ENCODE measurements at places on chromosomes 5 and 9.
A peak's percentile ranks its signal among the peaks of the same experiment; 100 is the strongest.

- DNase-seq = no peak
These were observed 483 bp downstream of the C9orf85 start for GRCh38 chr9:71911908-71912335.

GRCh38 chr5:51377151-51378060 lies 5.8 kb upstream of the ISL1 start:
- no peak for DNase-seq

DNA sequence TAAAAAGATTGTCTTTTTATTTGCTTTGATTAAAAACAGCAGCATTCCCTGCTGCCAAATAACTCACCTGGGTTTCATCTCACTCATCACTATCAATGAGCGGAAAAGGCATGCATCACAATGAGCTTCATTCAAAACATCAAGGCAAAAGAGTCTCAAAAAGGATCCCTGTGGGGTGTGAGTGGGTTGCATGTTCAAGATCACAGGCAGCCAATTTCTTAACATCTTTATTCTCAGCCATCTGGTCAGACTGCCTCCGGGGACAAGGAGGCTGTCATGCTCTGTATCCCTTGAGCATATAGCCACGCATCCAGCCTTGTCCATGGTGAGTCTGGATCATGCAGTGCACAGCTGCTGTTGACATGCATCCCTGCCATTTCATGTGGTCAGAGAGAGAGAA lies 117.1 kb downstream of the ICE1 start:
- no peak for DNase-seq

- no peak for DNase-seq
These were observed 50.0 kb upstream of the ORM1 start for GRCh38 chr9:114272739-114273431.

DNA sequence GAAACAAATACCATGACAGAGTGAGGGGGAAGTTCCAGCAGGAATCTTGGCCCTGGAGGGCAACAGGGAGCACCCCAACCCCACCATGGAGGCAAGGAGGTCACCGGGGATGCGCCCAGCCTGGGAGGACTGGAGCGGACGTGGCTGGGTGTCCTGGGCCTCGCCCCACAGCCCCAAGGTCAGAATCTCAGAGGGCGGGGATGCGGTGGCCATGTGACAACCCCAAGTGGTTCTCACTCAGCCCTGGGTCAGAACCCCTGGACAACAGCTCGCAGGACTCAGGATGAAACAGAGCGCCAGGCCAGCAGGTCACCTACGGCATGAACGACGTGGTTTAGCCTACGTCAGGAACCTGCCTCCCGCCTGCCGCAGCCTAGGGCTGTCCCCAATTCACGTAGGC lies 64.0 kb upstream of the ZNF354A start:
- DNase-seq = no peak

DNA sequence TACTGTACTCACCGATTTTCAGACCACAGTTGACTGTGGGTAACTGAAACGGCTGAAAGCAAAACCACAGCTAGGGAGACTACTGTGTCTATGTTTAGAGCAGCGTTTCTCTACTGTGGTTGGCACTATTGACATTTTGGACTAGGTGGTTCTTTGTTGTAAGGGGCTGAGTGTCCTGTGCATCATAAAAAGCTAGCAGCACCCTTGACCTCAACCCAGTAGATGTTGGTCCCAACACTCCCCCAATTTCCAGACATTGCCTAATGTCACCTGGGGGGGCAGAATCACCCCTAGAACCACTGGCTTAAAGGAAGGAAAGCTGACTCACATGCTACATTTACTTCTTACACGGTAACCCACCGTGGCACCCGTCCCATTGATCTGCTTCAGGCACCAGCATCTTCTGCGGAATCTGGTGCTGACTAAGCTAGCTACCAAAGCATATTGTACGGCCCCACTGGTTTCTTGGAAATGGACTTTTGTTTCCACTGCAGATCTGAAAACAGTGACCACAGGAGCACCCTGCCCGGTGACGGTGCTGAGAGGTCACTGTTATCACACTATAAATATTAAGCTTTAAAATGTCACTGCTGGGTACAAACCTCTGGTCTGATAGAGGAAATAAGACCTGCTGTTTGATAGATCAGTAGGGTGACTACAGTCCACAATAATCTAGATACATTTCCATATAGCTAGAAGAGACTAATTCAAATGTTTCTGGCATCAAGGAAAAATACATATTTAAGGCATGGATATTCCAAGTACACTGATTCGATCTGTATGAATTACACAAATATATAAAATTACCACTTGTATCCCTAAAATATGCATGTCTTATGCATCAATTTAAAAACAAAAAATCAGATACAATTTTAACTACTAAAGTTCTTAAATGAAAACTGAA lies 151.4 kb downstream of the HSD17B3 start:
- DNase-seq = peak; percentile 63

DNA sequence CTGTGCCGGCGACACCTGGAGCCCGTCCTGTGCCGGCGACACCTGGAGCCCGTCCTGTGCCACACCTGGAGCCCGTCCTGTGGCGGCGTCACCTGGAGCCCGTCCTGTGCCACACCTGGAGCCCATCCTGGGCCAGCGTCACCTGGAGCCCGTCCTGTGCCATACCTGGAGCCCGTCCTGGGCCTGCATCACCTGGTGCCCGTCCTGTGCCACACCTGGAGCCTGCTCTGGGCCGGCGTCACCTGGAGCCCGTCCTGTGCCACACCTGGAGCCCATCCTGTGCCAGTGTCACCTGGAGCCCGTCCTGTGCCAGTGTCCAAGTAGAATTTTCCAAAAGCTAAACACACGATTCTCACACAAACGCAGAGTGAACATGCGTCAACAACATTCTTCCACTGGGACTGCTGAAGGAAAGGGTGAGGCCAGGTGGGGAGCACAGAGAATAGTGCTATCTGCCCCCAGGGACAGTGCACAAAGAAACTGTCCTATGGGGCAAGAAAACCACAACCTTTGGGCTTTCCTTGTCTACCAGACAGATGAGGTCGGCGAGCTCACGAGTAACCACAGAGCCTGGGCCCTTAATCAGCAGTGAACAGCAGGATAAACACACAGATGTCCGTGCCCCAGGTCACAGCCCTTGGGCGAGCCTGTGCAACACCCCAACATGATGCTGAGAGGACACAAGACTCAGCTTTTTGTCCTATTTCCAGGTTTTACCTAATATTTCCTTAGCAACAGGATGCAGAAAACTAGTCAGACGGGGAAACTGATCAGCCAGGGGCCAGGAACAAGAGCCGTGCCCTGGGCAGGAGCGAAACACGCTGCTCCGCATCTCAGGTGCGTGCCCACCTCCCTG lies 7.9 kb downstream of the QSOX2 start:
- DNase-seq = no peak

DNA sequence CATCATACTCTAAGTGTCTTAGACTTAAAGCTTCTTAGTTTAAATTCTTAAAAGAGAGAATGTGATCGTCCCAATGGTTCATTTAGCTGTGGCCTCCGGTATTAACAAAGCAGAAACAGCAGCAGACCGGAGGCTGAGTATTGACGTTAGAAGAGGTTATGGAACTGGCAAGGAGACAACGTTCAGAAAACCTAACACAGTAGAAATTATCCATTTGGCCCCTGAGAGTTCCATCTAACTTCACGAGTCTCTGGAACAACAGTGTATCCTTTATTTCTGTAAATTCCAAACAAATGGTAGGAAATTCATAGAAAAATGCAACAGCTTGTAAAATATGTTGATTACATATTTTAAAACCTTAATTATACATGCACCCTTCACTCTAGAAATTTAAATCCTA lies 107.3 kb upstream of the PTGER4 start:
- DNase-seq = no peak

- DNase-seq = no peak
These were observed 31.8 kb upstream of the FABP6 start for GRCh38 chr5:160197341-160198144.

GRCh38 chr5:52771343-52772039 lies 16.2 kb upstream of the ITGA1 start:
- peak; percentile 54 for DNase-seq

- no peak for DNase-seq
These were observed 287.0 kb downstream of the PIK3R1 start for GRCh38 chr5:68502531-68502930.

DNA sequence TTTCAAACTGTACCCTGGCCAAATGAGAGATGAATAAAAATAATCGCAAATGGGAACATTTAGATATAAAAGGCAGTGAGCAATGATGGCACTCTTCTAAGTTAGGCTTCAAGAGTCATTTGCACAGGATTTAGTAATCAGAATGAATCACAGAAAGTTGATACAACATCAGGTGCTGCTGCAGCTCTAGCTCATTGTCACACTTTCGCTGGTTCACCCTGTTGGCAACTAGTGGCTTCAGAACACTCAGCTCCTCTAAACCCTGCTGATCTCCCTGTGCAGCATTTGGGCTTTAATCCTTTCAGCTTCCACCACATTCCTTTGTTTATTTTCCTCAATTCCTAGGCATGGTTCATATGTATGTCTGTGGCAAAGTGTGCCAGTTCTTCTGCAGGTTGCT lies 2071.2 kb upstream of the CDH6 start:
- DNase-seq = no peak

DNA sequence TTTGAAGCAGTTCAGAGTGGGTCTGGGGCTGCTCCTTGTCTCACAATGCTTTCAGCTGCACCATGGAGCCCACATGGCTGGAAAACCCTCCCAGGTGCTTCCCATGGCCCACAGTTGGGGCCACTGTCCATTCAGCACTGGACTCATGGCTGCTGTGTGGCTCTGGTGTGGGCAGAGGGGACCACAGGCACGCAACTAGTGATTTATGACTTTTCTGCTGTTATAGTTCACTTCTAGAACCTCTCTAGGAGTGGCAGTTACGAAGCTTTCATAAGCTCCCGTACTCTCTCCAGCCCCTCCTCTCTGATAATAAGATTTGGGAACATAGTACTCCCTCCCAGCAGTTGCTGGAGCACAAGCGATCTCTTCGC lies 29.0 kb downstream of the GLRA1 start:
- DNase-seq = no peak

DNA sequence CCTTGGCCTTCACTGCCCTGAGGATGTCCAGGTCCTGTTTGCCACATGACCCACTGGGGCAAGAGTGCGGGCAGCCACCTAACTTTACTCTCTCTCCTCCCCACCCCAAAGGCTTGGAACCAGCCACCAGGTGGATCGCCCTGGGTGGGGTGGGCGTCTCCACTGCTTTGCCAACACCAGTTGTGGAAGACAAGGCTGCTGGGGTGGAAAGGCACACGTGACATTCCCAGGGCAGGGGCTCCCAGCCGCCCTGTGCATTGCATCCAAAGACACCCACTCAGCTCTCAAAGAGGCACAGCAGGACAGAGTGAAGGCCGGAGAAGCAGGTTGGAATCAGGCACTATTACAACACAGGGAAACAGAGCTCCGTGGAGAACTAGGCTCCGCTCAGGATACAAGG lies 162.2 kb downstream of the OLFM1 start:
- no peak for DNase-seq

DNA sequence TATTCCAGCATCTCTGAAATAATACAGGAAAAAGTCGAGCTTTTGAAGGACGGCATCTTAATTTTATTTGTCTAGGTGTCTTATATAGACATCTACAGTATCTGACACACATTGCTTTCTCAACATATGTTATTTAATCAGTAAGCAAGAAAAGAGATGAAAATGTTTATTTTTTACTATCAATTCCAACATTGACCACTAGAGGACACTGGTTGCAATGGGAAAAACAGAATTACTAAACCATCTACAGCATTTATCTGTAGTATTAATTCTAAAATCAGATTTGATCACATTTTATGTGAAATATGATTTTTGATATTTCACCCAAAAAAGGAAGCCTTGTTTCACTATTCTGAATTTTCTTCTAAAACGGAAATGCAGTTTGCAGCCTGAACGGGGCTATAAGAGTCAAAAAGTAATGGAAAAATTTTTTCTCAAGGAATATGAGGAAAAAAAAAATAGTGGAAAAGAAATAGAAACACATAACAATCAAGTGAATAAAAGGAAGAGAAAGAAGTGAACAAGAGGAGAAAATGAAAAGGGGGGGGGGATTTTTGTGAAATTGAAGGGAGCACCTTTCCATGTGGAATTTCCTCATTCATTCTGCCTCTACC lies 98.6 kb downstream of the OSTF1 start:
- peak; percentile 57 for DNase-seq

GRCh38 chr5:174003795-174004194 lies 14.8 kb downstream of the C5orf47 start:
- no peak for DNase-seq

DNA sequence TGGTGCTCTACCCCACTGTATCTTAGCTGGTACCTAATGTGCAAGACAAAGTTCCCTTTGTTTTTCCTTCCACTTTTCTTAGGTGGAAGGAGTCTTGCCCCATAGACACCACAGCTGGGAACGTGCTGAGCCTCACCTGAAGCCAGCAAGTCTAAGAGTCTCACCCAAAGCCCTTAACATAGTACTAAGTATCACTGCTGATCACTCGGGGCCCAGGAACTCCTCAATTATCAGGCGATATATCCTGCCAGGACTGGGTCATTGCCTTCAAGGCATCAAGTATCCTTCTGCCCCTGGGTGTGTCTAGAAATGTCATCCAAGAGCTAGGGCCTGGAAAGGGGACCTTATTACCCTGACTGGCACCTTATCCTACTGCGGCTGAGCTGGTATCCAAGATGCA lies 123.9 kb downstream of the PTPRD start:
- no peak for DNase-seq

- DNase-seq = no peak
These were observed 150.5 kb downstream of the GAPVD1 start for GRCh38 chr9:125412166-125412565.

- DNase-seq = no peak
These were observed 42.1 kb downstream of the EFCAB9 start for GRCh38 chr5:172235827-172236736.

Data from CD4-positive, alpha-beta T cell treated with Interleukin-2 at 100 ng/mL for 4 hours (primary cell).